Right forelimb (tissue), 1 donor: ENCODE measurements at places on chromosomes 2 and 18.

GRCh38 chr2:179562330-179562885, 297.8 kb upstream of the SESTD1 start:
- DNase-seq = no peak

DNA sequence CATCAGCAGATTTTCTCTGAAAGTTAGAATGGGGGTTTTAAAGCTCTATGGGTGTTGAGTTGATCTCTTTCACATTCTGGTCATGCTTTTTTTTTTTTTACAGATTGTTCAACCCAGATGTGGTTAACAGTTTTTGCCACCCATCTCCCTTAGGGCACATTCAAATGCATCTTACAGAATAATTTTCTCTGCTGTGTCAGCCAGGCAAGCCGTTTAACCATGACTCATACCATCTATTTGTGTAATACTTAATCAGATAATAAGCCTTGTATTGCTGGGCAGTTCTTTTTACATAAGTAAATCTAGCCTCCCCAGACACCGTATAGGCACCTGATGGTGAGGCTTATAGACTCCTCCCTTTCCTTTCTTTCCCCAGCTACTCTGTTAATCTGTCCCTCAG, 62.0 kb downstream of the TGIF1 start:
- no peak for DNase-seq

GRCh38 chr2:215653344-215654030, 217.6 kb upstream of the FN1 start:
- DNase-seq = no peak

- no peak for DNase-seq
Measured at GRCh38 chr2:16330571-16330970, 335.1 kb downstream of the CYRIA start.

DNA sequence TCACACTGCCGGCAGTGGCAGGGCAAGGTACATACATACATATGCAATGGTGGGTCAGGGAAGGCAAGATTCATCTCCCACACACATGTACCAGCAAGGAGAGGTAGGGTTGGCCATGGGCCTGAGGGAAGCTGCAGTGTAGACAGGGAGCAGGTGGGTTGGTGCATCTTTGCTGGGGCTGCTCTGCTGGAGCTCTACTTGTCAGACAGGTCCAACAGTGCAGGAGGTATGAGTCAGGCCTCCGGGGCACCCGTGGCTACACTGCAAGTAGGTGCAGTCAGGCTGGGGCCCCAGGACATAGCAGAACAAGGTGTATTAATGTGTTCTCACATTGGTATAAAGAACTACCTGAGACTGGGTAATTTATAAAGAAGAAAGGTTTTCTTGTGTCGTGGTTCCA, 281.1 kb upstream of the COL3A1 start:
- no peak for DNase-seq

- no peak for DNase-seq
Measured at GRCh38 chr2:103002954-103003353, 241.1 kb downstream of the TMEM182 start.

- DNase-seq = no peak
Measured at GRCh38 chr2:176125772-176126054, 3.2 kb downstream of the HOXD9 start.

DNA sequence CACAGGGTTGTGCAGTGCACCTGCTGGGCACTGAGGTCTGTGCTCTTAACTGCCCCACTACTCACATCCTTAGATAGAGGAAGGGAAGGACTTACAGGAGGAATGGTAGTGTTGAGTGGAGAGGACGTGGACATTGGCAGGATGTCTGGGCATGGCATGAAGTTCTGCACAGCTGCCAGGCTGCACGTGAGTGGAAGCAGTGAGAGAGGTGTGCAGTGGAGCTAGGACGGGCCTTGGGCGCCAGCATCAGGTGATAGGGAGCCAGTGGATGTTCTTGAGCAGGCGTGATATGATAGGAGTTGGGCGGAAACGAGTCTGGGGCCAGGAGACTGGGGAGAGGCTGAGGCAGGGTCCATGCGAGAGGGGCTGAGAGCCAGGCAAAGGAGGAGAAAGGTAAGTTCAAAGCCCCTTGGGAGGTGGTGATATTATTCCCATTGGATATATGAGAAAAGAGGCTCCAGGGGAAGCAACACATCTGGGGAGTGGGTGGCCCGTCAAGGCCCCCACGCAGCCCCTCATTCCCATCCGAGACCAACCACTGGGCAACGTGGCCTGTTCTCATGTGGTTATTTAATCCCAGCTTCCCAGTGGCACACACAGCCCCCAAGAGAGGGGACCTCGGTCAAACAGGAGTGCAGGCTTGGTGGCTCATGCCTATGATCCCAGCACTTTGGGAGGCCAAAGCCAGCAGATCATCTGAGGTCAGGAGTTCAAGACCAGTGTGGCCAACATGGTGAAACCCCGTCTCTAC, 45.7 kb upstream of the SNED1 start:
- DNase-seq = peak; percentile 10

DNA sequence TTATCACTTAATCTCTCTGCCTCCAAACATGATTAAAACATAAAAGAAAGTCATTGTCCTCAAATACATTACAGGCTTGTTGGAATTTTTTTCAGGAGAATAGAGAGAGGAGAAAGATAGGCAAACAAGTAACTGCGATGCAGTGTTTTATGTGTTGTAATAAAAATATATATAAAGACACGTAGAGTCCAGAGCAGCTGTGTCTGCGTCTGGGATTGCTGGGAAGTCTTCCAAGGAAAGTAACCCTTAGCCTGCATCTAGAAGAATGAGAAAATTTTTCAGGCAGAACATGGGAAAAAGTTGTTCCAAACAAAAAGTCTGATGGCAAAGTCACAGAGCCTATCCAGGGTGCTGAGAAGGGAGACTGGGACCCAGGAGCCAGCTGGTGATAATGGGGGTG, 91.8 kb upstream of the ST6GAL2 start:
- DNase-seq = peak; percentile 56

DNA sequence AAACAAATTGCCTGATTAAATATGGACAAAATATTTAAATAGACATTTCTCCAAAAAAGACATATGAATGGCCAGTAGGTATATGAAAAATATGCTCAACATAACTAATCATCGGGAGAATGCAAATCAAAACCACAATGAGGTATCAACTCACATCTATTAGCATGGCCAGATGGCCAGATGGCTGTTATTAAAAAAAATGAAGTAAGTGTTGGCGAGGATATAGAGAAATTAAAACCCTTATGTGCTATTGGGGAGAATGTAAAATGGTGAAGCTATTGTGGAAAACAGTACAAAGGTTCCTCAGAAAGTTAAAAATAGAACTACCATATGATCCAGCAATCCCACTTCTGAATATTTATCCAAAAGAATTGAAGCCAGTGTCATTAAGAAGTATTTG, 272.3 kb upstream of the ZNF804A start:
- DNase-seq = no peak
